Caudate nucleus (tissue), 63 donors: ENCODE measurements at places on chromosomes 2 and 18.

GRCh38 chr18:44852818-44853217 is 172.1 kb downstream of the SETBP1 start:
- DNase-seq = no peak

GRCh38 chr18:933082-933481 is 28.4 kb downstream of the ADCYAP1 start:
- DNase-seq = no peak

- no peak for DNase-seq
These were observed 3.7 kb downstream of the STK17B start for GRCh38 chr2:196167666-196168065.

- no peak for DNase-seq
These were observed 119.1 kb upstream of the STPG4 start for GRCh38 chr2:47274054-47274782.

- DNase-seq = no peak
These were observed 24.3 kb downstream of the RNF144A start for GRCh38 chr2:6941299-6942046.

- DNase-seq = no peak
These were observed 349.7 kb upstream of the ST6GAL2 start for GRCh38 chr2:107235491-107236254.

DNA sequence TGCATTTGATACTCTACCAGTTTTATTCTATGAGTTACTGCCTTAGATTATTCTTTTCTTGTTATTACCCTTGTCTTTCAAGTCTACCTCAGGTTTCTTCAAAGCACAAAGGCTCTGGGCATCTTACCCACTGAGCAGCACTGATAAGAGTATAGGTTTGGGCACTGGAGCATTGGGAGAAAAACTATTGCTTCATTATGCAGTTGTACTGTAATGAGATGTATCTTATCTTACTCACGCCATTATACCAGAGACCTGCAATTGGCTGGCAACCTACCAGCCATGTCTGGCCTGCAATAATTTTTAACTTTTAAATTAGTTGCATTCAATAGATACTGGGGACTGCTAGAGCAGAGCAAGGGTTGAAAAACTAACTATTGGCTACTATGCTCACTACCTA is 18.9 kb upstream of the SRBD1 start:
- no peak for DNase-seq
